ENCODE measurements at places on chromosomes 2 and 18. TPM values are rescaled to one million over a fixed set of nuclear protein-coding genes. Genes with fewer than 3 reads are reported as not detected.

Gene TLK1
- total RNA-seq = 56.8 TPM

- no peak for DNase-seq
Measured at GRCh38 chr2:26850000-26850431, 2.1 kb downstream of the DPYSL5 start.

- DNase-seq = no peak
Measured at GRCh38 chr18:44537526-44537925, 143.2 kb upstream of the SETBP1 start.

GRCh38 chr2:204021290-204022081 is 84.9 kb downstream of the ICOS start:
- no peak for DNase-seq

GRCh38 chr2:72211350-72211749 is 63.7 kb upstream of the CYP26B1 start:
- no peak for DNase-seq

DNA sequence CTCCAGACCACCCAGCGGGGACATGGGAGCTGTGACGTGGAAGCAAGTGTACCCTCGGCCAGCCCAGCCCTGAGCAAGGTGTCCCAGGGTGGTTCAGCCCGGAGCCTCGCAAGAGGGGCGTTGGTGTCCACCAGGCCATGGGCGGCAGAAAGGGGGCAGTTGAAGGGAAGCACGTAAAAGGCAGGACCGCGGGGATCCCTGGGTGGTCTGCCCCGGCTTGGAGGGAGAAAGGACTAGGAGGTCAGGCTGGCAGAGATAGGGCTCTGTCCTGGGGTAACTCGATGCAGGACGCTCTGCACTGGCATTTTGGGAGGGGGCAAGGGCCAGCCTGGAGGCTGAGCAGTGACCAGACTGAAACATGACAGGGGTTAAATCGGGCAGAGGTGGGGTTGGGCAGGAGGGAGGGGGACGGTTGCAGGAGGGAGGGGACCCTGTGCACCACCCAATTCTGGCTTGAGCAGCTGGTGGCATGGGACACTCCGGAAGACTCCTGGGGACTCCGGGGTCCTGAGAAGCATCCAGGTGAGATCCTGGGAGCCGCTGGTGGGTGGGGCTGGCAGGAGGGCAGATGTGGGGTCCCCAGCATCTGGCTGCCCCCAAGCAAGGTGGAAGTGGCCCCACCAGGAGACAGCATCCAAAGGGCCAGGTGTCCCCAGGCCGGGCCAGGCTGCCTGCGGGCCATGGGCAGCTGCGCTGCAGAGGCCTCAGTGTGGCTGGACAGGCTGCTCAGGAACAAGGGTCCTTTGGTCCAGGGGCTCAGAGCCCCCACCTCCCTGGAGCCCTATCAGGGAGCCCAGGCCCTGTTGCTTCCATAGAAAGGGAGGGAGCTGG is 46.8 kb upstream of the GPC1 start:
- DNase-seq = no peak

- no peak for DNase-seq
Measured at GRCh38 chr2:28620801-28621171, 124.9 kb downstream of the PLB1 start.
